ENCODE measurements at places on chromosomes 7 and 10.

DNA sequence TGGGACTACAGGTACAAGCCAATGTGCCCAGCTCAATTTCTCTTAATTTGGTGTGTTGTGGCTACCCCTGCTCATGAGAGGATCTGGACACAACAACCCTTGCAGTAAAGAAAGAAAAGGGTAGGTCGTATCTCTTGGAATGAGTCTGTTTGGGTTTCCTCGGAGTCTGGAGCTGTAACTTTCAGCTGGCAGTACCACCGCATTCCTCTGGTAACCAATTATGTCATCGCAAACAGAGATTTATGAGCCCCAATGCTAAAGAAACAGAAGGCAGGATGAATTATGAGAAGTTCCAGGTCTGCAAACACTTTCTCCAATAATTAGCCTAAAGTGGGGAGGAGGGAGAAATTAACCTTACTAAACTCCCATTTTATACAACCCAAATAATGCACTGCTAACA, 186.6 kb upstream of the NRP1 start:
- DNase-seq: no peak

DNA sequence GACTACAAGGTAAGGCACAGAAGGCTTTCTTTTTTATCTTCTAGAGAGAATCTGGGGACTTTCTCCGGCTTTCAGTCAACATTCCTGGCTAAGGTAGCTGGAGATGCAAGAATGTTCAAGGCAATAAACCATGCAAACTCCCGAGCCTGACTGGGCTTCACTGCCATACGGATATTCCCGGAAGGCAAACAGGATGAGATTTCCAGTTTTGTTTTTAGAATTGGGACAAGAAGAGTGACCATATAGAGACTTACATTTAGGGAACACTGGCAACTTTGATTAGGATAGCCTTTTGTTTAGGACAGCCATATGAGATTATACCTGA, 269 bp downstream of the CALD1 start:
- DNase-seq: no peak

DNA sequence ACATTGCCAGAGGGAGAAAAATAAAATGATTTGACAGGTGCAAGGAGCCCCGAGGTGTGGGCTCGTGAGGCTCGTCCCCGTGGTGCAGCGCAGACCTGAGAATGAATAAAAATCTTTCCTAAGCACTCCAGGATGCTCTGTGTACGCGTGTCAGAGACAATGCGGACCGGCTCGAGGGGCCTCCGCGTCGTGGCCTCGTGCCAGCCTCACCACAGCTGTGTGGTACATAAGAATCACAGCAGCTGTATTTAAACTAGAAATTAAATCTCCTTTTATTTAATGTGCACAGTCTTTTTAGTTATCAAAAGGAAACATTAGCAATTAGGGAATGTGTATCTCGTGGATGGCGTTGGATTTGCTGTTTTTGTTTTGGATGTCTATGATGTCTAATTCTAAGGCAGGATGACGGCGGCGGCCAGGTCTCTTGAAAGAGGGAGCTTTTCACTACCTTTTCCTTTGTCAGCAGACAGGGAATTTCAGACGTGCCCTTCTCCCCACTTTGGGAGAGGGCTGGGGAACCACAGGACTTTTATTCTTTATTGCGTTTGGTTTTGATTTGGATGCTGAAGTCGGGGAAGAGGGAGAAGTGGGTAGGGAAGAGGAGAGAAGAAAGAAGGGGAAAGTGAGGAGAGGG, 365.3 kb upstream of the SHH start:
- no peak for DNase-seq

- DNase-seq: no peak
Measured at GRCh38 chr10:131088619-131089018, 222.9 kb downstream of the TCERG1L start.

DNA sequence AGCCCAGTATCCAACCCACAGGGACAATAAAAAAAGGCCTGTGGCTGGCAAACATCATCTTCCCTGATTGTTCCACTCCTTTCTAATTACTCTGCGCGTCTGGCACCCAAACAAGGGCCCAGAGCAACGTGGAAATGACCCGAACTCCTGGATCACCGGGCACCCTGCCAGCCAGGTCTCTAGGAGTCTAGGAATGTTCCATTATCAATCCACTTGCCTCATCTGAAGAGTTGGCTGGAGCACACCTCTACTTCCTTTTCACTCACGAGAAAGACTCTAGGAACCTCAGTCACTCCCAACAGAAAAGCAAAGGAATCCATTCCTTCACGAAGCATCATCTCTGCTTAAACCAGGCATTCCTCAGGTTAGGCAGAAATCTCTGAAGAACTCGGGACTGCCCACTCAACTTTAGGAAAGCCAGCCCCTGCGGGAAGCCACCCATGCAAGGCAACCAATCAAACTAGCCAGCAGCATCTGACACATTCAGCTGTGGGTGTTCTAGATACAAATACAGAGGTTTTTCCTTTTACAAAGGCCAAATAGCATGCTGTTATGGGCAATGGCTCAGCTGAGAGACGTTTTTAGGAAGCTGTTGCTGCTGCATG, 37.7 kb downstream of the ATXN7L1 start:
- DNase-seq: no peak

- DNase-seq: peak; percentile 62
Measured at GRCh38 chr10:35822316-35822715, 180.2 kb upstream of the FZD8 start.

DNA sequence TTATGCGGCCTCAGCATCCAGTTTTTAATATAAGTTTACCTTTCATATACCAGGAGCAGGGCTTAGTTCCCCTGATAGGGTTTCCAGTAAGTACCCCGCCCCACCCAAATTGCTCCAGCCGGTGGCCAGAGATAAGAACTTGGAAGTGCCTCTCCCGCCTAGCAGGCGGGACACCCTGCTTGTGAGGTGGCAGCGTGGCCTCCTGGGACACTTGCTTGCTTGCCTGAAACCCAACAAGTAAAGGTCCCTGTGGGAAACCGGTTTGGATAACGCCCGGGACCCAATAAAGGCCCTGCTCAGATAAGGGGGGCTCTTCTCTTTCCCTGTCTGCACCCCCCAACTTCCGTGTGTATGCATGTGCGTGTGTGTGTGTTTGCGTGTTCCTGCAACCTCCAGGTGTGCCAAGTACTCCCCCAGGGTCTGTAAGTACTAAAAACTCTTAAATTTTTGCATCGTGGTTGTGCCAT, 154.3 kb downstream of the ARHGAP21 start:
- no peak for DNase-seq

DNA sequence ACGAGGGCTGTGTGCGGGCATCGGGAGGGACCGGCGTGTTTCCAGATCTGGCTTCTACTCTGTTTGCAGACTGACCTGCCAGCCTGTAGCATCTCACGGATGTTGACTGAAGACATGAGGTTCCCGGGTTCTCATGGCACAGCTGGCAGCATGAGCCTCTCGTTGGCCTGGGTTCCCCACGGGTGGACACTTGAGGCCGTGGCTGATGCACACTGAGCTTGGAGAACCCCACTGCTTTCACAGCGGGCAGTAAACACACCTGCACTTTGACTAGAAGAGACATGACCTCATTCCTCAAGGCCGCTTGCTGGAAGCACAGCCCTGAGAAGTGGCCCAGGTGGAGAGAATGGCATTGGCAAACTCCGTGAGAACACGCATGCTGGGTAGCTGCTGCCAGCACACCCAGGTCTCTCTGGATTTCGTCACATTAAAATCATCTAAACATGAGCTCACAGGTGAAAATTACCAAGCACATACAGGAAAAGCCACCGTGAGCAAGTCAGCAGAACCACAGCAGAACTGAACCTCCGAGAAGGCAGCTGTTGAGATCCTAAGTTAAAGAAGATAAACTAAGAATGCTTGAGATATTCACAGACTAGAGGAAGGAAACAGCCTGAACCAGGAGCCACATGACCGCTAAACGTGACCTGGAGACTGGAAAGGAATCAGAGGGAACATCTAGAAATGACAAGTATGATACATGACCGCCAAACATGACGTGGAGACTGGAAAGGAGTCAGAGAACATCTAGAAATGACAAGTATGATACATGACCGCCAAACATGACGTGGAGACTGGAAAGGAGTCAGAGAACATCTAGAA, 32.5 kb downstream of the BNIP3 start:
- no peak for DNase-seq

GRCh38 chr7:41508755-41509154, 194.1 kb downstream of the INHBA start:
- DNase-seq: no peak

DNA sequence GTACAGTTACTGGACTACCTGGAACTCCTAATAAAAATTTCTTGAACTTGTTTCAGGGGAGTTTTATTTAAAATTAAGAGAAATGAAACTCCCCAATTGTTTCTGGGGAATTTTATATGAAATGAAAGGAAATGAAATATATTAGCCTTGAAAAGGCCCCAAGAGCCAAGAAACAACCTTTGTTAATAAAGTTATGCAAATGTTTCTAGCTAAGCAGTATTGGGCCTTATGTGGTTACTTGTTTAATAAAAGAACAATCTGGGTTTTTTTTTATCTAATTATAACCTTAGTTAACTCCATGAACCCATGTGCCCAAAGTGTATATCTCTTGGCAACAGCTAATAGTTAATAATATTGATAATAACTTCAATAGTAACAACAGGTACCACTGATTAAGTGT, 222.8 kb downstream of the EXOC4 start:
- DNase-seq: no peak

- DNase-seq: no peak
Measured at GRCh38 chr7:72080865-72081510, 331.1 kb downstream of the CALN1 start.

DNA sequence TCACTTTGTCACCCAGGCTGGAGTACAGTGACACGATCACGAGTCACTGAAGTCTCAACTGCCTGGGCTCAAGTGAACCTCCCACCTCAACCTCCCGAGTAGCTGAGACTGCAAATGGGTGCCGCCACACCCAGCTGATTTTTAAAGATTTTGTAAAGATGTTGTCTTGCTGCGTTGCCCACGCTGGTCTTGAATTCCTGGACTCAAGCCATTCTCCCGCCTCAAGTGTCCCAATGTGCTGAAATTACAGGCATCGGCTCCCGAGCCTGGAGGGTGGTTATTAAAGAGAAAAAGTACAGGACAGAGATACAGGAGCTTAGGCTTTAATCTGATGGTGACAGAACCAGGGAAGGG, 55.1 kb downstream of the KCTD7 start:
- no peak for DNase-seq

GRCh38 chr10:88592381-88592780, 5.8 kb downstream of the LIPJ start:
- DNase-seq: no peak

- DNase-seq: no peak
Measured at GRCh38 chr7:155692317-155692716, 47.9 kb downstream of the RBM33 start.

DNA sequence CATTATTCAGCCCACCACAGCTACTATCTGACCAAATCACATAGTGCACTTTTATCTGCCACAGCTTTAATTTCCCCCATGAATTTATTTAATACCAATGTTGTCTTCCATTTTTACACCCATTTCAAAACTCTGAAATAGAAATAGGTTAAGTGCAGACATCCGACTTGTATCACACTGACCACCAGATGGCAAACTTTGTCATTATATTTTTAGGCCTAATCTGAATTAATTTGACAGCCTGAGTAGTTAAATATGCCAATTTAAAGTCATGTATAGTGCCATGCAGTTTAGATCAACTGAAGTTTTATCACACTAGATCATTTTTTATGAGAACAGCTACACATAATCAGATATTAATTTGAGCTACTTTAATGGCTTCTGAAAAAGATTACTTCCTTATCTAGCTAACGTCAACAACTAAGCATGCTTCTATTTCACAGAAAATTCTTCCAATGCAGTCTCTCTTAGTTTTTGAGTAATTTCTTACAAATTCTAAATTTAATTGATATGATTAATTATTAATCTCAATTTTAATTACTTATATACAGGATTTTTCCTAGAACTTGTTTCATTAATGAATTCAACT, 566.4 kb downstream of the GFRA1 start:
- DNase-seq: peak; percentile 27

GRCh38 chr7:36735172-36735571, 10.9 kb upstream of the AOAH start:
- no peak for DNase-seq

DNA sequence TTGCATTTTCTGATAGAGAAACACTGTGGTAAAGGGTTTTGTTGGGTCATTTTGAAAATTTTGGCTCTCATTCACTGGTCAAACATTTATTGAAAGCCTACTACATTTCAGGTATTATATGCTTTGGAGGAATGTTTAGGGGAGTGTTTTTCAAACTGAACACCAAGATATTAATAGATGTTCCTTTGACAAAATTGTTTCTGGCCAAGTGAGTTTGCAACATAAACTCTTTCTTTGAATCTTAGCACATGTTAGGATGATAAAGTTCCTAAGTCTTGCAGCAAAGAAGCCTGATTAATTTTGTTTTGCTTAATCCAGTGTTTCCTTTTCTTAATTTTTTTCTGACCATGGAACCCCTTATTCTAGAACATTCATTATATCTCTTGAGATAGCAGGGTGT, 232.5 kb upstream of the PHYHIPL start:
- no peak for DNase-seq

DNA sequence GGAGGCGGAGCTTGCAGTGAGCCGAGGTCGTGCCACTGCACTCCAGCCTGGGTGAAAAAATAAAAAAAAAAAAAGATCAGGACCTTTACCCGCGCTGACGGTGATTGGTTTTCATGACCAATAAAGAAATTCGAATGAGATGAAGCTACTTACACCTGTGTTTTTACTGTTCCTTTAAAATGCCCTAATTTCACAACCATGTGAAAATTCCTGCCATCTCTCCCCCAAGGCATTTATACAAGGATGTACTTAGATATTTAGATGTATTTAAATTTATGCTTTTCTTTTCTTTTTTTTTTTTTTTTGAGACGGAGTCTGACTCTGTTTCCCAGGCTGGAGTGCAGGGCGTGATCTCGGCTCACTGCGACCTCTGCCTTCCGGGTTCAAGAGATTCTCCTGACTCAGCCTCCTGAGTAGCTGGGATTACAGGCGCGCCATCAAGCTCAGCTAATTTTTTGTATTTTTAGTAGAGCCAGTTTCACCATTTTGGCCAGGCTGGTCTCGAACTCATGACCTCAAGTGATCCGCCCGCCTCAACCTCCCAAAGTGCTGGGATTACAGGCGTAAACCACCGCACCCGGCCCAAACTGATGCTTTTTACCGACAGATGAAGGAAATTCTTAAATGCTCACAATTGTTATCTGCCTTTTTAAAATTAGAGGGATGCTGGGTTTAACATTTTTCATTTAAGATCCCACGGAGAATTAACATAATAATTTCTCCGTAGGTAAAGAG, 3.1 kb upstream of the PHYH start:
- no peak for DNase-seq

DNA sequence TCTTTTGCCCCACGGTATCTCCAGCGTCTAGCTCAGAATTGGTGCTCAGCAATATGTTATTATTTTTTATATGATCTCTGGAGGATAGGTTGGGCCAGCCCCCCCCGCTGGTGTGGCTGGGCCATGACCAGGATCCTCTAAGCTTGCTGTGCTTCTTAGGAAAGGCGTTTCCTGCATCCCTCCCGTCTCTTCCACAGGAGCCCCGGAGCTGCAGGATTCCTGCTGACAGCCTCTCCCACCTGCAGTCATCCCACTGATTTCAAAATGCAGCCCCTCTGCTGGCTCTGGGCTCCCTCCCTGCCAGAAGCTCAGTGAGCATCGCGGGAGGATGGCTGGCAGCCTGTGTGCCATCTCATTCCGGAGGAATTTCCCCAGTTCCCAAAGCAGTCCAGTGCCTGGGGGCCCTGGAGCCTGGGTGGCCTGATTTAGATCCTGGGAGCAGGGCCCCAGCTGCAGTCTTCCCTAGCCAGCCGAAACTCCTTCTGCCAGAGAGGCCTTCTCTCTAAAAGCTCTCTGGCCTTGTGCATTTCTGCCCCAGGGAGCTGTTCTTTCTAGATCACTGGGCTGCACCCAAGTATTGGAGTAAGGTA, 21.8 kb upstream of the GOLGA7B start:
- DNase-seq: peak; percentile 60

All from retina (tissue), 1 donor.